ENCODE measurements at places on chromosomes 5 and 9.

GRCh38 chr5:101534491-101535110 lies 631.5 kb upstream of the ST8SIA4 start:
- no peak for DNase-seq

GRCh38 chr5:167752936-167753335 lies 538.5 kb upstream of the WWC1 start:
- no peak for DNase-seq

GRCh38 chr9:113997610-113998009 lies 80.5 kb downstream of the AMBP start:
- DNase-seq: no peak

DNA sequence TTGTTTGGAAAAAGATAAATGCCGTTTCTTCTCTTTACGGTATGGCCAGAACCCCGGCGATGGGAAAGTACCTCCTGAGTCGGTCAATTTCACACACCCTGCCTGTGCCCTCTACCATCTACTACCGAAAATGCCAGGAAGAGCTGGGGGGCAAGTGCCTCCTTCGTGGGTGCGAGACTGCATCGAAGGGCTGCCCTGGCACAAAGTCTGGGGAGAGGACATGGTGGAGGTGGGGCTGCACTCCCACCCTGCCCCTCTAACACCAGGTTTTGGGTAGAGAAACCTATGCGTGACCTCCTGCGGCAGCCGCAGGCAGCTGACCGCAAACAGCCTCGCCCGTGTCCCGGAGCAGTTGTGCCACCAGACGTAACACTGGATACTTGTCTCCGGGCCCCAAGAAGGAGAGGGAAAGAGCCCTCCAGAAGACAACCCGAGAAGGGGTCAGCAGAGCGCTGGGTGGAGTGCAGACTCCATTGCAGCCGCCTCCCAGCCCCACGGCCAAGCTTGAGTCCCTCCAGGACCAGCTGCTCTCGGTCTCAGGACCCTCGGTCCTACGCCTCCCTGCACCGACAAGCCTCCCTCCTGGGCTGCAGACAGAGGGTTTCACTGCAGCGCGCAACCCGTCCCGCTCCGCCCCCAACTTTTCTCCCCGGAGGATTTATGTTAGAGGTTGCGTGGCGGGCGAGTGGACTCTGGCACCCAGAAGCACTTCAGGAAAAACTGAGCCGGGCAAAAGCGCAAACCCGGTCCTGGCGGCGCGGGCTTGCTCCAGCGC lies 823 bp upstream of the PRDM6 start:
- DNase-seq: peak; percentile 36

DNA sequence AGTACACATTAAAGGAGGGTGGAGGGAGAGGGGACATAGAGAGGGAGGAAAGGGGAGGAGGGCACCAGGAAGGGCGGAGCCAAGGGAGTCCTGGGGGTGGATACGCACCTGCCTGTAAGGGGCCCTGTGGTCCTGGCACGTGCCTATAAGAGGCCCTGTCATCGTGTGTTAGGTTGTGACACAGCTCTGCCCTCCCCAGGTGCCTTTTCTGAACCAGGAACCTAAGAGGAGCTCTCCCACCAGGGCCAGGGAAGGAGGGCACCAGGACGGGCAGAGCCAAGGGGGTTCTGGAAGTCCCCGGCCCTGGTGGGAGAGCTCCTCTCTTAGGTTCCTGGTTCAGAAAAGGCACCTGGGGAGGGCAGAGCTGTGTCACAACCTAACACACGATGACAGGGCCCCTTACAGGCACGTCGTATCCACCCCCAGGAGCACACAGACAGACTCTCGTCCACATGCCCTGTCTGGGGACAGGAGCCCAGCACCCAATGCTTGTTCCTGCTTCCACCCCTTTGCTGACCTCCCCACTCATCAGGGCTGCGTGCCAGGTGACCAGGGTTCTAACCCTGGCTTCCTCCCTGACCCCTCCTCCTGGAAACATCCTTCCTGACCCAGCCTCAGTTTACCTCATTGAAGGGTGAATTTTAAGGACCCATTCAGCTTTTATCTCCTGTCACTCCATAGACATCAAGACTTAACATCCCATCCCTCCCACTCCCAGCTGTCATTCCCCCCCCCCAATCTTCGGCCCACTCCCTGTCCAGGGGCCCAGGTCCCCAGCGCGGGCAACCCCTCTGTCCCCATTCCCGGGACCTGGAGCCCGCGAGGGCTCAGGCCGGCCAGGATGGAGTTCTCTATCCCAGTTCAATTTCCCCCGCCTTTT lies 12.9 kb upstream of the OLFM1 start:
- no peak for DNase-seq

GRCh38 chr9:135561391-135562234 lies at the start of gene PAEP:
Gene PAEP, plus strand, starts transcription at chr9:135561756.
- no peak for DNase-seq

DNA sequence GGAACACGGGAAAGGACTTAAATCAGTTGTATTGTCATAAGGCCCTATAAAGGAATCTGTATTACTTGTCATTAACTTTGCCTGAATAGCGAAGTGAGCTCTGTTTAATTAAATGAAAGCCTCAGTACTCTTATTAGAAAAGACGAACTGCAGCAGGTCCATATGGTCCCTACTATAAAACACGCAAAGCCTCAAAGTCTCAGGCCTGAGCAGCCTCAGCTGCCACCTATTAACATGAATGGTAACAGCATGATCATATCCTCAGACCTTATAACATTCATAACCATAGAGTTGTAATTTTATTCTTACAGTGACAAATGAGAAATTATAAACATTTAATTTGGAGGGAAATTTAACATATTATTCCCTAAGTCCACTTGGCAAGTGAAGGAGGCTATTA lies 1113.7 kb upstream of the WWC1 start:
- DNase-seq: no peak

- no peak for DNase-seq
Observed at GRCh38 chr5:7855611-7856010, 4.7 kb upstream of the CFAP90 start.

DNA sequence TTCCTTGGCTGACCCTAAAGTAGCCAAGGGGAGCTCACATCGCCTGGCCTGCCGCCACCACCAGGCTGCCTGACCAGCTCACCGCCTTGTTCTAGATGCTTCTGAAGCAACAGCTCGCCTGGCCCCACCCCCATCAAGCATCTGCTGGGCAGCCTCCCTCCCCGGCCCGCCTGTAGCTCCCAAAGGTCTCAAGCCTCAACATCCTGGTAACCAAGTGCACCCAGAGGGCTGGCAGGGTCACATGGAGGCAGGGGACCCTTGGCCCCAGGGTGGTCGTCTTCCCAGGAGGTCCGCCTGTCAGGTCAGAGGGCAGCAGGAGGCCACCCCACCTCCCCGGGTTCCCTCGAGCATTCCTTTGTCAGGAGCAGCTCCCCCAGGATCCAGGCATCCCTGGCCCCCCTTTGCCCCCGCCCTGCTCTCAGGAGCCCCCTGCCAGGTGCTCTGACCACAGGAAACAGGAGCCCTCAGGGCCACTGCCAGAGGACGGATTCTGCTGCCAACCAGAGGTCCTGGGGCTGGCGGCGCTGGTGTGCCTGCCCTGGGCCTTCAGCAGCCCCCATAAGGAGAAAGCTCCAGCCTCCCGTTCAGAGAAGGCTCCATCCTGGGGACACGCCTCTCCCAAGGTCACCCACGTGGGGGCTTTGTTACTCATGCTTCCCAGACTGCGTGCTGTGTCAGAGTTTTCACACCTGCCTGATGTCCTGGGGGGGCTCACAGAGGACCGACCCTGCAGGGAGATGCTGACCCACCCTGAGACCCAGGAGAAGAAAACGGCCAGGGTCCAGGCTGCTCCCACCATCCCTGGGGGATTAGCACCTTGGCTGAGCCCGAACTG lies 3.5 kb upstream of the LRRC14B start:
- DNase-seq: no peak

GRCh38 chr9:71638627-71639026 lies 129.7 kb downstream of the CEMIP2 start:
- peak; percentile 13 for DNase-seq

- no peak for DNase-seq
Observed at GRCh38 chr5:59282726-59283125, 610.8 kb downstream of the PDE4D start.

GRCh38 chr5:133079048-133079447 lies 27.2 kb downstream of the HSPA4 start:
- no peak for DNase-seq

- no peak for DNase-seq
Observed at GRCh38 chr9:5811751-5812150, 21.2 kb downstream of the ERMP1 start.

DNA sequence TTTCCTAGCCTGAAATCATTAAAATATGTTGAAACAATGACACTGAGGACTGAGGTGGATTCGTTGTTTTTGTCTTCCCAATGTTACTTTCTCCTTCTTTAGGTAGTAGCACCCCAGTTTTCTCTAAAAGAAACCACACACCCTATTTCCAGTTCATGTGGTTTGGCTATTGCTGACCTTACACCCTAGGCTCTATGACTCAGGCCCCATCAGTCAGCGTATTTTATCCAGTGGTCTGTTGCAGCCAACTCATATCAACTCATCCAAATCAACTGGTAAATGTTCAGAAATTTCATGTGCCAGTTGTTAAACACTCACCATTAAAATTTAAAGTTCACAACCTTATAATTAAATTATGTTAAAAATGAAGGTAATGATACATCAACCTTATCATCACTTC lies 44.6 kb upstream of the NFIB start:
- DNase-seq: no peak

- peak; percentile 96 for DNase-seq
Observed at GRCh38 chr5:119678351-119679028, 49.1 kb downstream of the FAM170A start.

GRCh38 chr9:71608825-71609447 lies 159.4 kb downstream of the CEMIP2 start:
- DNase-seq: no peak

- DNase-seq: no peak
Observed at GRCh38 chr9:105697871-105698270, 3.5 kb downstream of the TMEM38B start.

- DNase-seq: no peak
Observed at GRCh38 chr5:151357097-151357496, 9.7 kb upstream of the SLC36A2 start.

DNA sequence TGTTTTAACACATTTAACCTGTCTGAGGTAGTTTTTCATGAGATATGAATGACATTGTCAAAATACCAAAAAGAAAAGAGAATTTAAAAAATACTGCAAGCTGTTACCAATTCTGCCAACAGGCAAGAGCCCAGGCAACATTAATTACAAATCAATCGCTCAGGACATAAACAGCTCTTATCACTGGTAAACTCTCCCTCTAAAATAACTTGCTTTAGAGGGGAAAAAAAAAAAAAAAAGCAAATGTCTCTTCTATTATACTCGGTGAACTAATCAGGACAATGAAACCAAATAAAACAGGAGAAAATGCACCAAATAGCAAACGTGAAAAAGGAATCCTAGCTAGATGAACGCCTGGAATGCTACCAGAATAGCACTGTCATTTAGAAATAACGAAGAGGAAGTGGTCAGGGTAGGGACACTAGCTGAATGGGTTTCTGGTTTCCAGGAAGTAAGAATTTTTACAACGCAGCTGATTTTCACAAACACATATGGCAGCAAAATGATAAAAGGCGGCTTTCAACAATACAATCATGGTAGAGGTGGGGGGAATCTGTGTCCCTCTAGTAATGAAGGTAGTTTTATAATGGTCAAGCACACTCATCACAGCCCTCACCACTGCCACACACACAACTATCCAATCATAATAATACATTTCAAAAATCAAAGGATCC lies 94.9 kb downstream of the DENND1A start:
- DNase-seq: no peak

DNA sequence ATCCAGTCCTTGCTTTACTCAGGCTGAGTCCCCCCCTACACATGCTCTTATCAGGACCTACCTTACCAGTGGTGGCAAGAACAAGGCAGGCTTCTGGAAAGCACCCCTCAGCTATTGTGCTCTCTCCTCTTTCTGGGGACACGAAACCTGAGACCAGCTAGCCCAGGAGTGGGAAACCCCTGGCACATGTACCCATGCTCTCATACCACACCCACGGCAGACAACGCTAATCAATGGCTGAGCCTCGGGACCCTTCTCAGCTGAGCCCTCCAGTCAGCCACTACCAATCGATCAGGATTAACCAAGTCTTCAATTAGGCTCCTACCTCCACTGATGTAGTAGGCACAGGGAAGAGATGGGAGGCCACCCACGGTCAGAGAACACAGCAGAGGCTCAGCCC lies 65.1 kb downstream of the VAV2 start:
- DNase-seq: no peak

GRCh38 chr5:53031695-53032096 lies 42.5 kb downstream of the ITGA2 start:
- DNase-seq: no peak

DNA sequence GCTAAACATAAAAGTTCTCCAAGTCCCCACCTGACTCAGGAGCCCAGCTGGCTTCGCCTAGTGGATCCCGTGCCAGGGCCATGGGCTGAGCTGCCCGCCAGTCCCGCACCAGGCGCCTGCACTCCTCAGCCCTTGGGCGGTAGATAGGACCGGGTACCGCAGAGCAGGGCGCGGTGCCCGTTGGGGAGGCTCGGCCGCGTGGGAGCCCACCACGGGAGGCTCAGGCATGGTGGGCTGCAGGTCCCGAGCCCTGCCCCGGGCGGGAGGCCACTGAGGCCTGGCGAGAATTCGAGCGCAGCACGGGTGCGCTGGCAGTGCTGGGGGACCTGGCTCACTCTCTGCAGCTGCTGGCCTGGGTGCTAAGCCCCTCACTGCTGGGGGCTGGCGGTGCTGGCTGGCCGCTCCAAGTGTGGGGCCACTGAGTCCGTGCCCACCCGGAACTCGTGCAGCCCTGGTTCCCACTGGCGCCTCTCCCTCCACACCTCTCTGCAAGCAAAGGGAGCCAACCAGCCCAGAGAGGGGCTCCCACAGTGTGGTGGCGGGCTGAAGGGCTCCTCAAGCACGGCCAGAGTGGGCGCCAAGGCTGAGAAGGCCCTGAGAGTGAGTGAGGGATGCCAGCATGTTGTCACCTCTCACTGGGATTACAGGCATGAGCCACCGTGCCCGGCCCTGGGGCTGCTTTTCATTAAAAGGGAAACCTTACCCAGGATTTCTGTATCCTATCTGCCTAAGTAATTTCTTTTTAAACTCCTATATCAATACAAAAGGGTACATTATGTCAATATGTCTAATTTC lies 9.7 kb upstream of the SPZ1 start:
- no peak for DNase-seq

DNA sequence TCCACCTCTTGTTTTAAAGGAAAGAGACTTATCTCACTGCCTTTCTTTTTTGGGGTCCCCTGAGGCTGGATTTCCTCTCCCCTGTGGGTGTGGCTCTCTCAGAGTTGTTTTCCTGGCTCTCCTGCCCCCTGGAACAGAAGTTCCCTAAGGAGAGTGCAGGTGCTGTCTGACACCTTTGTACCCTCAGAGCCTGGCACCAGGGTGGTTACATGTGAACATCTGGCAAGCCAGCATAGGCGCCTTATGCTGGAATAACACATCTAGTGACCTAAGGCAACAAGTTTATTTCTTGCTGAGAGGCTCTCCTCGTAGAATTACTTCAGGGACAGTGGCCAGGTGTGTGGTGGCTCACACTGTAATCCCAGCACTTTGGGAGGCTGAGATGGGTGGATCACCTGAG lies 172.9 kb upstream of the PTCH1 start:
- no peak for DNase-seq
